SHP77 (cell line): ENCODE measurements at places on chromosomes 6 and 20.

GRCh38 chr20:63642527-63643247, 10.5 kb downstream of the STMN3 start:
- DNase-seq, result no peak

- DNase-seq, result no peak
Observed at GRCh38 chr6:130840050-130840449, 12.8 kb downstream of the SMLR1 start.

GRCh38 chr6:169960521-169960885, 209.1 kb downstream of the ERMARD start:
- DNase-seq, result peak; percentile 29

- no peak for DNase-seq
Observed at GRCh38 chr20:6168204-6168603, 45.4 kb upstream of the FERMT1 start.

DNA sequence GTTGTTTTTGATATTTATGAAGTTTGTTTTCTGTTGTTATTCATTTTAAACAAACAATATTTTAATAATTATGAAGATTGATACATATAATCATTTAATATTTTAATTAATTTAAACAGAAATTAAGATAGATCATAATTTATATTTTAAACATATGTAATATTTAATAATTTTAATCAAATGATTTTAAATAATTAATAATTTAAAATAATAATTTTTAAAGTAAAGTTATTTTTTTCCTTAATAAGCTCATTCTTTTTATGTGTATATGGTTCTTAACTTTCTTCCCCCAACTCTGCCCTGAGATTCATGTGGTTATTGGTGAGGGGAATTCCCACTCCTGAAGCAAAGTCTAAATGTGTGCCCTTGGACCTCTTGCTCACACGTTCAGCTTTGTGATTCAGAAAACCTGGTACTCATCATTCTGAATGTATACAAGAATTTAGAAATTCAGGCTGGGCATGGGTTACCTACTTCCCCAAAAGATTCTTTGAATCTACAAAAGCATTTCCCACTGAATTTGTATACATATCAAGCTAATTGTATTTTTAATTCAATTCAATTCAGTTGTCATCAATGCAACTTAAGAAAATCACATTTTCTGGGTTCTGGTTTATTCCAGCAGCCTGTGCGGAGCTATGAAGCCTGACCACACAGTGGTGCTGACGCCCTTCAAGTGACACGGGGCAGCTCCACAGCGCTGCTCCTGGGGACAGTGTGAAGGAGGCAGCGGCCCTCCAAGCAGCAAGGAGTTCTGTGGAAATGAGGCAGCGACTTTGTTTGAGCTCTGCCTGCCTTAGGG, 168.9 kb upstream of the UST start:
- peak; percentile 44 for DNase-seq

- no peak for DNase-seq
Observed at GRCh38 chr6:47196113-47196512, 113.6 kb downstream of the TNFRSF21 start.

- no peak for DNase-seq
Observed at GRCh38 chr6:108343894-108344293, 49.0 kb downstream of the AFG1L start.

DNA sequence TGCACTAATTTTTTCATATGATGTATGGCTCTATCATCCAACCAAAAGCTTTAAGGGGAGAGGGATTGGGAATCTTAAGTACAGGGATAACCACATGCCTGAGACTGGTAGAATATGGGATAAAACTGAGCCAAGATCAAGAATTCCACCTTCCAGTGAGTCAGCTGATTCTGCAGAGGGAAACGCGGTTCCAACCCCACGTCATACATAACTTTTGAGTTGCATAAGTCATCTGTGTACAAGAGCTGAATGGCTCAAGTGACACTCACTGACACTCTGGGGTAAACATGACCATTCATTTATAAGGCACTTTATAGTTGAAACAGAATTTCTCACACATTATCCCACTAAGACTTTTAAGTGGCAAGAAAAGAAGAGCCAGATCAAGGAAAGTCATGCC, 16.4 kb downstream of the TRIM27 start:
- no peak for DNase-seq

GRCh38 chr20:16528078-16528477, 45.2 kb downstream of the KIF16B start:
- peak; percentile 95 for DNase-seq

DNA sequence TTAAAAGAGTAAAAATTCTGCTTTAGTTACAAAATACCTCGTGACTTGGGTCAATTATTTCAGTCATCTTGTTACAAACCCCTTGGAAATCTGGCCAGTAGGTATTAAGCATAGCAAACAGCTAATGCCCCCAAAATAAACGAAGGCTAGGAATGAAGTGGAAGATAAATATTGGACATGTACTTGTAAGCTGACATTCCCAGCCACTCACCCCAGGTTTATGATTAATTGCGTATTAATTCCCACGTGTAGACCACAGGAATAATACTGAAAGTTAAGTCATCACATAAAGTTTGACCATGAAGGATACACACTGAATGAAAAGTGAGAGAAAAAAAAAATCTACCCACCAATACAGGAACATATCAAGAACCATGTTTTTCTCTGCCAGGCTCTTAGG, 936.5 kb upstream of the ADGRB3 start:
- peak; percentile 55 for DNase-seq

- no peak for DNase-seq
Observed at GRCh38 chr20:53693262-53693871, 99.7 kb upstream of the ZNF217 start.

GRCh38 chr6:134882426-134883038, 67.4 kb downstream of the ALDH8A1 start:
- DNase-seq, result peak; percentile 52

DNA sequence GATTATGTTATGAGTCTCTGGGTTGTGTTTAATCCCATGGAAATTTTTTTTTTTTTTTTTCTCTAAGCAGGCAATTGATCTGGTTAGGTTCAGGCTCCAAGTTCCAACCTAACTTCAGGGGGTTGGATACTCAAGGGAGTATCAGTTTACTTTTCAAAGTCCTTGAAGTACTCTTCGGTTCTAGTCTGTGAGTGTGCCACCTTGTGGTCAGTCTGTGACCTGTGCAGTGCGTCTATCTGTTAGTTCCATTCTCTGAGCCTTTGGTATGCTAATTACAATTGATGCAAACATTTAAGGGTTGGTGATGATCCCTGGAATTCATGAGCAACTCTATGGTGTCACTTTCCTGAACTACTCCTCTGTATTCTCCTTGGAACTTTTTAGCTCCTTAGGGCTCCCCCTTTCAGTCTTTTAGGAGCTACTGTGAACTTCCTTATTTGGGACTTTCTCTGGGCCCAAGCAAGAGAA, 342.0 kb downstream of the SOX4 start:
- no peak for DNase-seq

DNA sequence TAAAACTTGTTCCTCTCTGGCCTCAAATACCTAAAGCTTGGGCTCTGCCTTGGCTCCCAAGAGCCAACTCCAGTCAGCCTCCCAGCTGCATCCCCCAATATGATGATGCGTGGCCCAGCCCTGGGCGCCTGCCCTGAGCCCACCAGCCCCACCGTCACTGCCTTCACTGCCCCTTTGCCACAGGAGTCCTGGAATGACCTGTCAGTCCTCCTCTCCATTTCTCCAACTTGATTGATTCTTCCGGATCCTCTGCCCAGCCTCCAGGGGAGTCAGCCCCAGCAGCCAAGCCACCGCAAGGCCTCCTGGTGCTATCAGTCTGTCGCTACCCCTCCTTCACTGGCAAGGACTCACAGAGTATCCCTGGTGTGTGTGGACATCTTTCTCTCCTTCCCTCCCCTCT, 96.7 kb upstream of the PMEPA1 start:
- no peak for DNase-seq

- no peak for DNase-seq
Observed at GRCh38 chr6:85464260-85464644, 14.4 kb downstream of the NT5E start.

GRCh38 chr20:3227506-3227905, 11.5 kb downstream of the SLC4A11 start:
- DNase-seq, result no peak

- no peak for DNase-seq
Observed at GRCh38 chr6:169638388-169638787, 63.4 kb downstream of the WDR27 start.

DNA sequence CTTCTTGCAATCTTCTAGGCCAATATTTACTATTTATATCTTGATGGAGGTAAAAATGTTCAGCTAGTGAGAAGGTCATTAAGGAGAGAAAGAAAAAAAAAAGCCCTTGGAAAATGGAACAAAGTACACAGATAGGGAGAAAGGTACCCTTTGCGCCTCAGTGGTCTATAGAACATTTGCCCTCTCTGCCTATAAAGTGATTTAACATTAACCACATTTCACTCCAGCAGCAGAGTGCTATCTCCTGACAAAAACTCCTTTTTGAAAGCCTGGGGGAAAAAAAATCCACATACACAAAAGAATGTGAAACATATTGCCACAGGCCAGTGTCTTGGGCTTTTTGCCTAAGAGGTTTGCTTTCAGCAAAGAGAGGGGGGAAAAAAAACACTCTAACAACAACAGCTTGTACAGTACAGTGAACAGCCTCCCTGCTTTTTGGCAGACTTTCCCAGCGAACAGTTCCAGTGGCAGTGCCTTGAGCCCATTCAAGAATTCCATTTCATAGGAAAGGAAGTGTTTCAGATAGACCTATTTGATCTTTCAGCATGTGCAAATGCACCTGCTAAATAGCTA, 695 bp downstream of the ARHGAP18 start:
- no peak for DNase-seq

GRCh38 chr6:64717281-64717680, 989.7 kb downstream of the EYS start:
- DNase-seq, result no peak

DNA sequence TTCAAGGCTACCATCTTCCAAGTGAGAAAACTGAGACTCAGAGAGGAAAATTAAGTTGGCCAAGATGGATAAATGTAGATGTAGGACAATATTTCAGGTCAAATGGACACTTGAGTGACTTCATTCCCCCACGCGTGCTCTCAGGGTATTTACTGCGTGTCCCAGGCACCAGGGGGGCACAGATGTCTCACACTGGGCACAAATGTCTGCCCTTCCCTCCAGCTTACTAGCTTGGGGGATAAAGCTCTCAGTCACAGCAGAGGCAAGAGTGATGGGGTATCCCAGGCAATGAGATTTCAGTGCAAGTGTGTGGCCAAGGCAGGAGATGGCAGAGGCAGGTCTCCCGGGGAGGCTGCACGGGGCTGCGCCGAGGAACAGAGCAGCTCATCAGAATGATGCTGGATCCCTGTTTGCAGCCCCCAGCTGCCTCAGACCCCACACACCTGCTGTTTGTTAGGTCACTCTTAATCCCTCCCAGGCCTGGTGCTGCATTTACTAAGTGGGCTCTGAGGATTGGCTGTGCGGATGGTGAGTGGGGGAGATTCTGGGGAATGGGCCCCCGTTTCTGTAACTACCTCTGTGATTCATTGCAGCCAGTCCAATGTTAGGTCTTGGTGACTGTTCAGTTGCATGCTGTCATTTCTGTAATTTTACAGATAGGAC, 44.1 kb downstream of the PTK7 start:
- no peak for DNase-seq
